ENCODE measurements at places on chromosomes 2 and 18. TPM values are rescaled to one million over a fixed set of nuclear protein-coding genes. Genes with fewer than 3 reads are reported as not detected.

RTP5 gene
- total RNA-seq = not detected

BIN1 gene
- total RNA-seq = 60.8 TPM

MC2R gene
- not detected for total RNA-seq

LIMS2 gene
- 6.6 TPM for total RNA-seq

L3MBTL4 gene
- 3.8 TPM for total RNA-seq

FAM110C gene
- total RNA-seq = 20.1 TPM

FAM124B gene
- total RNA-seq = 0.42 TPM

Measured in colonic mucosa (tissue), 4 donors.